ENCODE measurements at places on chromosomes 11 and 22. TPM values are rescaled to one million over a fixed set of nuclear protein-coding genes. Genes with fewer than 3 reads are reported as not detected.

The APOA4 gene
- total RNA-seq: not detected

The SEPTIN3 gene
- 24.0 TPM for total RNA-seq

The UBQLN3 gene
- not detected for total RNA-seq

DNA sequence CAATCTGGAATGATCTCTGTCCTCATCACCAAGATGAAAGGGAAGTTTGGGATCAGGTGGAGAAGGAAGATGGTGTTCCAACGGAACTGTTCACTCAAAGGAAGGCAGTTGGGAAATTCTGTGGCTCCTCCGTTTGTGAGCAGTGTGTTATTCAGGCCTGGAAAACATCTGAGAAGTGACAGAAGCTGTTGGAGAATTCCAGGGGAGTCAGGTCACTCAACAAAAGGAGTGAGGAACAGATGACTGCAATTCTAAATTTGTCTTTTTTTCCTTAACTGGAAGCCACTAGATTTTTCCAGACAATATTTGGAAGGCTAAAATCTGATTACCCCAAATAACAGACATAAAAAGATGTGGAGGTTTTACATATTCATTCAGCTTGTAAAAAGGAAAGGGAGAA lies 107.8 kb downstream of the CD44 start:
- DNase-seq: no peak

- DNase-seq: no peak
These were observed 43.6 kb downstream of the CACNG2 start for GRCh38 chr22:36659762-36660509.
